Activated CD4-positive, alpha-beta T cell treated with anti-CD3 and anti-CD28 coated beads for 1 hour (primary cell): ENCODE measurements at places on chromosomes 13 and 19.

DNA sequence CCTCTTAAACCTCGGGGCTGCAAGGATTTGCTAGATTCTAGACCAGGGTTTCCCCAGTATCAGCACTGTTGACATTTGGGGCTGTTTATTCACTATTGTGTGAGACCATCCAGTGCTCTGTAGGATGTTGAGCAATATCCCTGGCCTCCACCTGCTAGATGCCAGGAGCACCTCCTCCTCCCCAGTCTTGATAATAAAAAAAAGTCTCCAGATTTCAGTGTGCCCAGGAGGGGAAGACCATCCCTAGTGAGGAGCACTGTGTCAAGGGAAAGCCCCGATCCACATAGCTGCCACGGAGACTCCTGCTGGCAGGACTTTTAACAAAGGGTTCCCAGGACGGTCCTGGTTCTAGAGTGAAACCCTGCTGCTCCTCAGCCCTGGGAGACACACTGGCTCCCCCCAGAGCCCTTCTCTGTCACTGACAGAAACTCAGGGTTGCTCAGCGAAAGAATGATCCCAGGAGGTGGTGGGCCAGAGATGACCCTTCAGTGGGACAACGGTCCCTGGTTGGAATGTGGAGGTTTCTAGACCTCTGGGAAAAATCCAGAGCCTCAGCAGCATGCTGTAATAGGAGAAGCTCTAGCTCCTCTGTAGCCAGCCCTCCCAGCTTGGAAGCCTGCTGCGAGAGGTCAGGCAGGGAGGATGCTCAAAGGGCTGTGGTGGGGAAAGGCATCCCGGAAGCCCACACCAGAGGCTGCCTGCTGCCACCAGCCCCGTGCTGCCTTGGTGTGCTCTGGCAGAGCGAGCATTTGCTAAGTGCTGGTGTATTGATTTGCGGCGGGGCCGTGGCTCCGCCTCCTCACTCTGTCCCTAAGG, 20.3 kb downstream of the LYL1 start:
- DNase-seq = no peak

DNA sequence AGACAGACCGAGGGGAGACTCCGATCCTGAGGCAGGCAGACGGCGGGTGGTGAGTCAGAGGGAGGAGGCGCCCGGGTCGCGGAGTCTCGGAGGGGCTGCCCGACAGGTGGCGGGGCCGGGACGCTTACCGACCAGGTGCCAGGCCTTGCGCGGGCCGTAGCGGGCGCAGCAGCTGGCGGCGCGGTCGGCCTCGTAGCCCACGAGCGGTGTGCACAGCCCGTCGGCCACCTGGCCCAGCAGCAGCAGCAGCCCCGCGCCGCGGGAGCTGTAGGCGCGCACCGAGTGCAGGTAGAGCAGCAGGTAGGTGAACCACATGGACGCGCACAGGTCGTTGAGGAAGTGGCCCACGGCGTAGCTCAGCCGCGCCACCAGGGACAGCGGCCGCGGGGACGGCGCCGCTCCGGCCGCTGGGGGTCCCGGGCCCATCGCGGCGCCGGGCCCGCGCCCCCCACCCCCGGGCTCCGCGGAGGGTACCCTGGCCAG, 367 bp downstream of the MFSD12 start:
- DNase-seq = peak; percentile 55

DNA sequence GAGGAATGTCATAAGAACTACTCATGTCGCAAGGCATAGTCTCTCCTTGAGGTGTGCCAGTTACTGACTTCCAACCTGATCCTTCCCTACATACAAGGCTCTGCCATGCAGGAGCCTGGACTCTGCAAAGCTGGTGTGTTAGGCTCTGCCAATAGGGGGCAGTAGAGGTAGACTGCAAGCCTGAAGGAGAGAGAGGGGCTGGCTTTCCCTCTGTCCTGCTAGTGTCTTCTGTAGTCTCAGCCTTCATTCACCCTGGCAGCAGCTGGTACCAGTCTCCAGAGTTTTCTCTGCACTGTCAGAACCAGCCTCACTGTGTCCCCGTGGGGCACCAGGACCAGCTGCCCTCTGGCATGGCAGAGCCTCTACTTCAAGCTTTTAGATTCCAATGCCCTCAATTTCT, 14.5 kb downstream of the SHISA2 start:
- DNase-seq = no peak

GRCh38 chr13:40026174-40026585, 370.7 kb downstream of the COG6 start:
- DNase-seq = peak; percentile 9

- no peak for DNase-seq
Measured at GRCh38 chr13:68047889-68048288, 817.8 kb upstream of the PCDH9 start.

DNA sequence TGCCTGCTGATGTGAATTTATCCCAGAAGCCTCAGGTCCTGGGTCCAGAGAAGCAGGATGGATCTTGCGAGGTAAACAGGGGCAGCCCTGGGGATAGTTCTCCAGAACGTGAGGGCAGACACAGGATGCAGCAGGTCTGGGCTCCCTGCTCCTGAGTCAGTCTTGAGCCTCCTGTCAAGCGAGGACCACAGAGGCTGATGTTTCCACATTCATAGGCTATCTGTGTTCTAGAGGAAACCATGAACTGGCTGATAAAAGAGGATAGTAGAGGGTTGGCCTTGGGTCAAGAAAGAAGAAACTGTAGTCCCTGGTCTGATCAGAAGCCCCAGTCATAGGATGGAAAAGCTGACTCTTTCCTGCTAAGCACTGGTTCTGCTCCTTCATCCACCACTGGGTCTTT, 2.2 kb downstream of the ZNF175 start:
- DNase-seq = no peak

DNA sequence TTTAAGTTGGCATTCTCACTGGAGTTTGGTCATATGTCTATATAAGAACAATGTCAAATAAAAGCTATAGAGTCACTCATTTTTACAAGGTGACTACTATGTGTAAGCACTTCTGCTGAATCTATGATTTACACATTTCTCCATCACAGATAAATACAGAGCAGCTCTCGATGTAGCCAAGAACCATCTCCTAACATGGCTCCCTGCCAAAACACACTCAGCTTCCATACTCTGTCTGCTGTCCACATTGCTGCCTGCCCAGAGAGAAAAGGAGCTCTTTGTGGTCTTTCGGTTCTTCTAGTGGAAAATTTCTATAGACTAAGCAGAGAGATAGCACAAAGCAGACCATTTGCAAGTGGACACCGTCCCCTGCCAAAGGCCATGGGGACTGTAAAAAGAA, 190.9 kb upstream of the KLF12 start:
- no peak for DNase-seq

DNA sequence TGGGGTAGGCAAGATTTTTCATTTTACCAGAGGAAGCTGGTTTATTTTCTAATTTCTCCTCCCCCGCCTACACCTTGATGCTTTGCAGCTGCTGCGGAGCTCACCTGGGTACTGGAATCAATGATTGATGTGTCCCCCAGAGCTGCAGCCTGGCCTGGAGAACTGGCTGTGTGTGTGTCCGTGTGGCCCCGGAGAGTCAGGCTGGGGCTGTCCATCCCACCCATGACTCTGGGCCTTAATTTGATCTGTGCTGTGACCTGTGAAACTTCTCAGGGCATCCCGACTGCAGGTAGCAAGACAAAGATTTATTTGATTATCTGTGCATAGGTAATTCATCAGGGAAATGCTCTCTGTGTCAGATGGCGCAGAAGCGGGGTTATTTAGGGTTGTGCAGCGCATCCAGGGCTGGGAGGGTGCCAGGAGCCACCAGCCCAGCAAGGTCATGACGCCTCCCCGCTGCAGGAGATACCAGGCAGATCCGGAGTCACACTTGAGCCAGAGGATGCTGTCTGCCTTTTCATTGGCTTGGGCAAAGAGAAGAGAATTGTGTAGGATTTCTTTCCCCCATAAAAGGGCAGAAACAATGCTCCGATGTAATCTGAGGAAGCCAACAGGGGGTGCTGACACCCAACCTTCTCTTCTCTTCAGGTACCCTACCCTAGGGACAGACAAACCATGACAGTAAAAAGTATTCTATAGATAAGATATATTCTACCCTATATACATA, 346.6 kb downstream of the TSHZ3 start:
- DNase-seq = no peak

DNA sequence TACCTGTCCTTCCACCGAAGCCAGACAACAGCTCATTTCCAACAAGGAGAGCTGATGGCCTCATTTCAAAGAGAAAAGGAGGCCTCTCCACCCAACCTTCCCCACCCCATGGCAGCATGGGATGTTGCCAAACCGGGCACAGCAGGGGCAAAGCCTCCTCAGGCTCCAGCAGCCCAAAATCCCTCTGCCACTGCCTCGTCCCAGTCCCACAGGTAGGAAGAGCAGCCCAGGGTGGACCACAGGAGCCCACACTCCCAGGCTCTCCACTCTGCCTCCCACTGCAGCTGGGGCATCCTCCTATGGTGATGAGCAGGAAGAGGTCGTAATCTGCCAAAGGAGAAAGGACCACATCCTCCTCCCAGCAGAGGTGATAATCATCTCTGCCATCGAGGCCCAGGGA, 50.9 kb downstream of the PEPD start:
- no peak for DNase-seq

DNA sequence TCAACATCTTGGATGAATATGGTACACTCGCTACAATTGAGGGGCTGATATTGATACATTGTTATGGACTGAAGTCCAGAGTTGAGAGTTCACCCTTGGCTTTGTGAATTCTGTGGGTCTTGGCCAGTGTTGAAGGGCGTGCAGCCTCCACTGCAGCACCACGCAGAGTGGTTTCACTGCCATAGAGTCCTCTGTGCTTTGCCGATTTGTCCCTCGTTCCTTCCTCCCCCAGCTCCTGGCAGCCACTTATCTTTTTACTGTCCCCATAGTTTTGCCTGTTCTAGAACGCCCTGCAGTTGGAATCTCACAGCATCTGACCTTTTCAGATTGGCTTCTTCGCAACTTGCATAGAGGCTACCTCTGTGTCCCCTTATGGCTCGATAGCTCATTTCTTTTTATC, 57.3 kb upstream of the IRS2 start:
- no peak for DNase-seq

DNA sequence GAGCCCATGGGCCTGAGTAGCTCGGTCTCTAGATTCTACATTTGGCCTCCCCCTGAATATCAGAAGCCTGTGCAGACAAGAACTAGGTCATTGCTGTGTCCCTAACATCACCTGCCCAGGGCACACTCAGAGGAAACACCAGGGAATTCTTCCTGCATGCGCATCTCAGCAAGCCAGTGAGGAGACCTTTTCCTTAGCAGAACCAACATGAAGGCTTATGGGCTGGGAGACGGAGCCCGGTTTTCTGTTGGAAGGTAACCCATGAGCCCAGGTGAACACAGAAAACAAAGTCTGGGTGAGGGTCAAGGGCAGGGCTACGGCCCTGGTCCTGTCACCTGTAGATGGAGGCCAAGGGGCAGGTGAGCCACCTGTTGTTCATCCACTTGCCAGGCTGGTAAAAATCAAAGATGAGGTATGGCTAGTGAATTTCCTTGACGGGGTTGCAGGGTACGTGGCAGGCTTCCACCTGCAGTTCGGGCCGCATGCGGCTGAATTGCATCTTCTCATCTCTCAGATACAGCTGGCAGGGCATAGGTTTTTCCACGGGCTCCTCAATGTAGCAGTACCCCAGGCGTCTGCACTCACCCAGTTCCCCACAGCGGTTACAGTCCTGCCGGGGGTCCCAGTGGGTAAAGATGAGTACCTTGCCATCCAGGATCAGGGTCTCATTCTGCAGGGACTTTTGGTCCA, 3.6 kb upstream of the FAM187B start:
- DNase-seq = no peak

DNA sequence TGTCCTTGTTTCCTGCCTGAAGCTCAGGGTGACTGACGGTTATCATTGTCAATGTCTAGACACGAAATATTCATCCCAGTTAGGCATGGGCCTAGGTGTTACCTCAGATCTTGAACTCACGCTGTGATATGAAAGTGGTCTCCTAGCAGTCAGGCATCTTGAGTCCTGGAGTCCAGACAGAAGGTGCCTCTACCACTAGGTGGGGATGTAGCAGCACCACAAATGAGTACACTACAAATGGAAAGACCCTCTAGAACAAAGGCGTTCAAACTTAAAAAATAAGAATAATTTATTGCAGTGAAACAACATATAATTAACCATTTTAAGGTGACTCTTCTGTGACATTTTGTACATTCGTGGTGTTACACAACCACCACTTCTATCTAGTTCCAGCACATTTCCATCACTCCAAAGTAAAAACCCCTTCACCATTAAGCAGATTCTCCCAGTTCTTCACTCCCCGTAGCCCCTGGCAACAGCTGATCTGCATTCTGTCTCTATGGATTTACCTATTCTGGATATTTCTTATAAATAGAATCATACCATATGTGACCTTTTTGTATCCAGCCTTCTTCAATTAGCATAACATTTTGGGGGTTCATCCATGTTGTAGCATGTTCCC, 11.9 kb upstream of the FRY start:
- DNase-seq = no peak
